ENCODE measurements at places on chromosomes 2 and 18.
A peak's percentile ranks its signal among the peaks of the same experiment; 100 is the strongest.

DNA sequence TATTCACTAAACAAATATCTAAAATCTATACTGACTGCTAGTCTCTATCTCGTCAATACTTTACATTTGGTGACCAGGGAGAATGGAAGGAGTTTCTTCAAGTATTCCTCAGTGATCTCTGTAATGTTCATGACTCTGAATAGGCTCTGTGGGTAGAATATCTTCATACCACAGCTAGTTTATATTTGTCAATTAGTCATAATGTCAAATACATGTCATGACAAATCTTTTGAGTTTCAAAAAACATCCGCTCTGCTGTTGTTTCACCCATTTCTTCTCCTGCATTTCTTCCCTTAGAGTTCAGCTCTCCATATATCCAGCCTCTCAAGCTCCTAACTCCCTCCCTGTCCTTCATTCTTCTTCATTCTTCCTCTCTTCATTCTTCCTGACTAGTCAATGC lies 206.5 kb upstream of the FANCL start:
- DNase-seq, result no peak

DNA sequence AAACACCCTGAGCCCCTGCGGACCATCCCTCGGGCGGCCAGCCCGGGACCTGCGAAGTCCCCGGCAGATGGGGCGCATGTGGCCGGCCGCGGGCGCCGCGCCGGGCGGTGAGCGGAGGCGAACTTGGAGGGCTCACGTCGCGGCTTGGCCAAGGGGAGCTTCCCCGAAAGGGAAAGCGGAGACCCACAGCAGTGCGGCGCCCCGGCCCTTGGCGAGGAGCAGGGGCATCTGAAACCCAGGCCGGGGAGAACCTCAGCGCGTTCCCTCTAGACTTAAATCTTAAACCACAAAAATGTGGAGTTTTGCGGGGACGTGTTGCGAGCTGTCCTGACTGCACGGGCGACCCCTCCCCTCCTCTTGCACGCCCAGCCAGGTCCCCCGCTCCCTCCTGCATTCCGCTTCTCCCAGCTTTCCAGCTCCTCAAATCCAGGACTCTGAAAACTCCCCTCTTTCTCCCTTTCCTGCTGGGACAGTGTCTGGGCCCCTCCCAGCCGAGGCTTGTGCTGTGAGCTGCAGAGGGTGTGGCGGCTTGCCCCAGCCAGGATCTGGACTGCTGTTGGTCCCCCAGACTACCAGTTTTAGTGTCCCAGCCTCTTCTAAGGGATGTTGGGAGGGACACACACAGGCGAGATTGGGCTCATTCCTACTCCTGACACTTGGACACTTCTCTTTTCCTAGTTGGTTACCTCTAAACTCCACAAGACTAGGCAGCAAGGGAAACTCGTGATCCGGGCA lies 1.3 kb downstream of the FMNL2 start:
- DNase-seq, result peak; percentile 77

DNA sequence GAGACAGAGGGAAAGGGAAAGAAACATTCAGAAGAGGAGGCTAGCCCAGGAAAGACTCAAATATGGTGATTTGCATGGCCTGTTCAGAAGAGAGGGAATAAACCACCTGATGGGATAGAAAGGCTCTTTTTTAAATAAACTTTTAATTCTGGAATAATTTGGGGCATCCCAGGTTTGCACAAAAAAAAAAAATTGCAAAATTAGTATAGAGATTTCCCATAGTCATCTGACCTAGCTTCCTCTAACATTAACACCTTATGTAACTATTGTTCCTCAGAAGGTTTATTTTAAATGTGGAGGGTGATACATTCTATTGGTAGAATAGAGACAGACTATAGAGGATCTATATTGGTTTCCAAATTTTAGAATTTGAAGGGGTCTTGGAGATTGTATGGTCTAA lies 330.4 kb upstream of the SLC14A2 start:
- DNase-seq, result no peak

DNA sequence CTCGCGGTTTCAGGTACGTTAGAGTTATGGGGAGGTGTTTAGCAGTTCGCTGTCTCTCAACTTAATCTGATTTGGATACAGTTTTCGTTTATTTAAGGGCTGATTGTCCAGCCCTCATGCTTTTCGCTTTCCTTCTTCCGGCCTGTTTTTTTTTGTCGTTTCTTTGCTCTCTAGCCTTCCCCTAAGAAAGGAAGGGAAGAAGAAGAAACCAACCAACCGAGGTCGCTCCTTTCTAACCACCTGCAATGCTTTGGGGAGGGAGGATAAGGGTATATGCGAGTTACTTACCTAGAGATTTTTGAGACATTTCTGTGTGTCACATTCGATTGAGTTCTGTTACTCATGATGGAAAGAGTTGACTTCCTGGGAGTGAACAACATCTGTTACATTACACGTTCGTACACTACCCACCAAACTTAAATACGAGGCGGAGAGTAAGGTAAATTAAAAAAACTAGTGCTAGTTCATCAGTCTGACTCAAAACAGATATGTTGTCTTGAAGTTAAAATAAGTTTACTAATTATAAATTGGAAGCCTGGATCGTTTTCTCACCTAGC lies 918 bp downstream of the EIF5B start:
- no peak for DNase-seq

GRCh38 chr18:3458378-3458777 lies 8.4 kb downstream of the TGIF1 start:
- DNase-seq, result no peak

DNA sequence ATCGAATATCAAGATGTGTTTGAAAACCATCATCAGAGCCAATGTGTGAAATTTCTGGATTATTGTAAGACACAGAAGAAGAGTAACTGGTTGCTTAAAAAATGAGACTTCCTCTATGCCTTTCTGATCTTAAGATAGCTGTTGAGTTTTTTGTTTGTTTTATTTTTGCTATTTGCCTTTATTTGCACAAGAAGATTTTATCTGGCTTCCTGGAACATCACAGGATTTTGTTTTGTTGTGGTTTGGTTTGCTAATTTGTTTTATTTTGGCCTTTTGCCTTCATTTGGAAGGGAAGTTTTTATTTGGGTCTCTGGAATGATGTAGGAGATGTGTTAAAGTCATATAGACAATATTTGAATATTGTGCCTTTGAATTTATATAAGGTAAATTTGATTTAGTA lies 3.9 kb upstream of the CYTIP start:
- no peak for DNase-seq

DNA sequence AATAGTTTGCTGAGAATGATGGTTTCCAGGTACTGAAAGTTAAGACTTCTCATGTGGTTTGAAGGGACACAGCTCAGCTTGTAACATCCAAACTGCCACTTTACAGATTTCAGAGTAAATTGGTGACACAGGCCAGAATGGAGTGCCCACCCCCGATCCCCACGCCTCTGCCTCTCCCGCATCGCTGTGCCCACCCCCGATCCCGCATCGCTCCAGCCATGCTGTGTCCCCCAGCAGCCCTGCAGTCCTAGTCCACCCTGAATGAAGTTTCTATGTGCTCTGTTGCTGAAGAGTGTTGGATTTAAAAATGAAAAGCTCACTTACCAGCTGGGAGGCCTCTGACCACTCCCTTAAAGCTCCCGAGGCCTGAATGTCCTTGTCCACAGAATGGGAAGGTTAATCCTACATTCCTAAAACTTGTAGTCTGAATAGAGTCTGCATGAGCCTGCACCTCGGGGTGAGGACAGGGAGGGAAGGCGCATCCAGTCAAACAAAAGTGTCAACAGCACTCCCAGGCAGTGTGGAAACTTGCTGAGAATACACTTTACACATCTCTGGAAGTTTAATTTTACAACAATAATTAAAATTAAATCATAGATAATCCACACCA lies 176.4 kb upstream of the ID2 start:
- no peak for DNase-seq

DNA sequence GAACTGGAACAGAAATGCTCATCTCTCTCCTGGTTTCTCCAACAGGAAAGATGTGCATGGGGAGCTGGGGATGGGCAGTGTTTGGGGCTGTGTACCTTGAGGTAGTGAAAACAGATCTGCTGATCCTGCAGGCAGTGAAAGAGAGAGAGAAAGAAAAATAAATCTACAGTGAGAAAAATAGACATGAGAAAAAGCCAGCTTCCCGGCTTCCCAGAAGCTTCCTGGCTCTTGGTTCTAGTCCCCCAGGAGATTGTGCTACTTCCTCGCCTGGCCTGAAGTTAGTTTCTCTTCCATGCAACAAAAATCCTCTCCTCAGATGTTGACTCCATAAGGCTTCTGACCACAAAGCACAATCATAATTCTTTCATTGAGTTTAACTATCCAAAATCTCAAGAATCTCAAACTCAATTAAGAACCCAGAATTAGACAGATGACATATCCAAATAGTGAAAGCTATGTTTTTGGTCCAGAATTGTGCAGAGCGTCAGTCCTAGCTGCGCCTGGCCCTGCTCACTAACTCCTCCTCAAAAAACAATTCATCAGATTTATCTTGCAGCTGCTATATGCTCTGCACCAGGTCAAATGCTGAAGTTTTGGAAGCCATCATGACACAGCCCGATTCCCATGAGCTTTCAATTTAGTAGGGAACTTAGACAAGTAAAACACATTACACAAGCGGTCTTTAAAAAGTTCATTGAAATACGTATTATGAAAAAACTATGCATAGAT lies 20.1 kb upstream of the NAB1 start:
- no peak for DNase-seq

All from ascending aorta (tissue), 2 donors.